Right renal pelvis (tissue), 4 donors: ENCODE measurements at places on chromosomes 1 and 21.

DNA sequence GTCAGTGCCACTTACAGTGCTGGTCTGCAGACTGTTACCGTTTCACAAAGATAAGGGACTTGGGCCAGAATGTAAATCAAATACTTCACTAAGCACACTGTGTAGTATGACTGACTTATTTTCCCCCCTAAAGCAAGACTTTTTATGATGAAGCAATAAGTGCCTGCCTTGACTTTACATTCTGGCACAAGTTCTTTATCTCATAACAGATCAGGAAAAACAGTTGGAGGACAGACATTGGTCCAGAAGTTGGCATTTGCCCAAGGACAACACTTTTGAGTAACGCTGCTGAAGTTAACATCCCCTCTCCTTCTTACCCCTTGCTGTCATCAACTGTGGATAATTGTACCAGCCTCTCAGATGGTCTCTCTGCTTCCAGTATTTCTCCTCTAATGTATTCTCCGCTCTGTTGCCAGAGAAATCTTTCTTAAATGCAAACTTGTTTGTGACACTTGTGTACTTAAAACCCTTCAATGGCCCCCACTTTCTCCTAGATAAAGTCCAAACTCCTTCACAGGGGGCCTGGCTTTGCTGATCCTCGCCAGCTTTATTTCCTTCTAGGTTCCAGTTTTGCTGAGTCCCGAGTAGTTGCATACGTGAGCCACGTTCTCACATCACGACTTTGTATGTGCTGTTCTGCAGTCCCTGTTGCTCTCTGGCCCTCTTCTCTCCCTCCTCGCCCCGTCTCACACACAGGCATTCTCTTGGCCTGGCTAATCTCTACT, 45.7 kb downstream of the S1PR1 start:
- no peak for DNase-seq

DNA sequence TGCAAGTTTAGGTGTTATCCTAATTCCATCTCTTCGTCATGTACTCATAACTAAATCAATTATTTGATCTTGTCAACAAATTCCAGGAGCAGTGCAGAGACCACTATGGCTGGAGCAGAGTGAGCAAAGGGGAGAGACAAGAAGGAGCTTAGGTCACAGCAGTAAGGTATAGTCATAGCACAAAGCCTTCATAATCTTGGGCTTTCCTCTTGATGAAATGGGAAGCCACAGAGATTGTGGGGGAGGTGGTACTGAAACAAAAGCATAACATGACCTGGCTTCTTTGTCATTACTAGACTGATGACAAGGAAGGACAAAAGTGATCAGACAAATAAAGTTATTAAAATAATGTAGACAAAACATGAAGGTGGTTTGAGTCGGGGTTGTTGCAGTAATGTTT, 60.1 kb upstream of the PTGS2 start:
- no peak for DNase-seq

GRCh38 chr1:228095938-228096337, 7.2 kb downstream of the C1orf35 start:
- no peak for DNase-seq

DNA sequence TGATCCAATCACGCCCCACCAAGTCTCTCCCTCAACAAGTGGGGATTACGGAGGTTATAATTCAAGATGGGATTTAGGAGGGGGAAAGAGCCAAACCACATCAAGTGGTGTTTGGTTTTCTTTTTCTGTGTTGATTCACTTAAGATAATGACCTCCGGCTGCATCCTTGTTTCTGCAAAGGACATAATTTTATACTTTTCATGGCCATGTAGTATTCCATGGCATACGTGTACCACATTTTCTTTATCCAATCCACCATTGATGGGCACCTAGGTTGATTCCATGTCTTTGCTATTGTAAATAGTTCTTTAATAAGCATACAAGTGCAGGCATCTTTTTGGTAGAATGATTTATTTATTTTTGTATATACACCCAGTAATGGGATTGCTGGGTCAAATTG, 162.5 kb upstream of the JUN start:
- DNase-seq: no peak

DNA sequence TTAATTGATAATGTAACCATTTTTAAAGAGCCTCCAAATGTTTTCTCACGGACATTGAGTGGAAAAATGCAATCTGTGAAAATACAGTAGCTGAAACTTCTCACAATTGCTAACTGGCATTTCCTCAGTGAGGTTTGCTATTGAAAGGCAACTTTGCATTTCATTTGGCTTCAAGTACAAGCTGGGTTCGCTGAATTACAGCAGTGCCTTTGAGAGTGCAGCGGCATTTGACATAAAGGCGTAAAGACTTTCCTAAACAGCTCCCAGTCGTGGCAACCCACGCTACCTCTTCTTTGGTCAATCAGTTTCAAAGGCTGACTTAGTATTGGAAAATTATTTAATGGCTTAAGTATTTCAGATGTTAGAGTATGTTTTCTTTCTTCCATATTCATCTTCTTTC, 39.3 kb upstream of the ZBTB18 start:
- no peak for DNase-seq

DNA sequence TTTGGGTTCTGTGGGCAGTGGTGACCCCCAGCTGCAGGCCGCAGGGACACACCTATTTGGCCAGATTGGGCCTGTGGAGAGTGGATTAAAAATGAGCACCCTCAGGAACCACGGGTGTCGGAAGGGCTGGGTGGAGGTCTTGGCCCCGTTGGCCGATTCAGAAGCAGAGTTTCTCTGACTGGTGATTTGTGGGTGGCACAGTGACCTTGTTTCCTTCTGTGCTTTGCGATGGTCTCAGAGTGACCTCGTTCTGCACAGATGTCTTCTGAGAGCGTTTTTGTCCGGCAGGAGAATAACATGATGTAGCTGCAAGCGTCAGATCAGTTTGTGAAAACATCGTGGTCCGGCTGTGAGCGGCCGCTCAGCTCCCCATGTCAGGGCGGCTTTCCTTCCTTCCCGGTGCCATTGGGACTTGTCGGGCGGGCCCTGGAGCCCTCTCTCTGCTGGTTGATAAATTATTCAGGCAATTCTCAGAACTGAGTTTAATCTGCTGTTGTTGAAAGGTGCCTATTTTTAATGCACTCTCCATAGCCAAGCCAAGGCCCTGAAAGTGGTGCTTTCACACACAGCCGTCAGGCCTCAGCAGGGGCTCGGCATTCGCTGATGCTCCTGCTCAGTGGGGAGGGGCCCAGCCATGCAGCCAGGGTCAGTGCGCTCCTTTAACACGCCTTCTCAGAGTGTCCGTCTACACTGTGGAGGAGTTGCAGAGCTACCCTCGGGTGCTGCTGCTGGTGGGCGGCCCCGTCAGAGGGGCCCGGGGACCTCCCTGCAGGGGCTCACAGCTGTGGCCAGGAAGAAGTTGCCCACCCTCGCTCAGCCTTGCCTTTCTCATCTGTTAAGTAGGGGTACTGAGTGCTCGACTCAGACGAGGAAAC, 26.8 kb downstream of the TRPM2 start:
- no peak for DNase-seq

DNA sequence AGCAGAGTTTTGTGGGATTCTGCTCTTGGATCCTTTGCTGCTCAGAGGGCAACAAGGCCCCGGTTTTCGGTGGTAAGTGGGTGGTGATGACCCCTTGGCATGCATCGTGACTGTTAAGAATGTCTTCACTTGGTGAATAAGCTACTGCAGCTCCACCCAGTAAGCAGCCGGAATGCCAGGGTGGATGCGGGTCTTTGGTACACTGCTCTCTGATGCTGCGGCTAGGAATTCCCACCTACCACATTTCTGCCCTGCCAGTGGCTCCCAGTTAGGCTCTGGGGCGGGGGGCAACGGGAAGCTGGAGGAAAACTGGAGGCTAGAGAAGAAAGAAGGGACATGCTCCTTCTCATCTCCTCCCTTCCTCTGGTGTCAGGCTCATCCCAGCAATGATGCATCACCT, 180.4 kb upstream of the GALNT2 start:
- DNase-seq: no peak

GRCh38 chr1:183000167-183000962, 22.9 kb upstream of the LAMC1 start:
- no peak for DNase-seq

DNA sequence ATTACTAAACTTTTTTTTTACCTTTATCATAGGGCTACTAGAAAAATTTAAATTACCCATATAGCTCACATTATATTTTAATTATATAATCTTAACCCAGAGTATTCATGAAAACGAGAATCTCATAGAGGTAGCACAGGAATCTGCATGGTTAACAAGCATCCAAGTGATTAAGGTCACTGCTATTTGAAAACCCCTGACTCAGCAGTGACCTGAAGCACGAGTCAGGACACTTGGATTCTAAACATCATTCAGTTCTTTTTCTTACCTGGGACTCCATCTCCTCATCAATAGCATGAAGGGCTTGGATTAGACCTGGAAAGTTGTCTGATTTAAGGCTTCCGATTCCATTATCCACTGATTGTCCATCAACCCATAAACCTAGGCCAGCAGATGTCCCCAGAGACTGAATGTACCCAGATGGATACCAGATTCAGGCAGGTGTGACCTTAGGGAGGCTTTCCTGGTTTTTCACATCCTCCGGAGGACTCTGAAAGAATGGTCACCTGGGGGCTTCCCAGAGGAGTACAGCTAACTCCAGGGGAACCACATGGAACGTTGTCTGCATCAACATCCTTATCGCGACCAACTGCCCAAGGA, 174.3 kb downstream of the SETD4 start:
- no peak for DNase-seq

DNA sequence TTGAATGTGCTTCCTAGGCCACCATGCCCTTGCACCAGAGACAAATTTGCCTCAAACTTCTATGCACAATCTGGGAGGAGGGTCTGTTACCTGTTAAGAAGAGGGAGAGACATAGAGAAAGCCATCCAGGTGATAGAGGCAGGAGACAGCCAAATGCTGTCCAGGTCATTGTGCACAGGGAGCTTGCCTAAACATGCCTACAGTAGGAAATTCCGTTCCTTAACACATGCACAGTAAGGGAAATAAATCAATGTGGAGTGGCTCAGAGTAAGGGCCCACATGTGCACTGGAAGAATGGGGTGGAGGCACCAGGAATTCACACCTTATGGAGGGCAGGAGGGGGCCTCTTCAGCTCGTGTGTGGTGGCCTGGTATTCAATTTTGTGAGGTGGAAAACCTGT, 19.5 kb upstream of the CREG1 start:
- no peak for DNase-seq

DNA sequence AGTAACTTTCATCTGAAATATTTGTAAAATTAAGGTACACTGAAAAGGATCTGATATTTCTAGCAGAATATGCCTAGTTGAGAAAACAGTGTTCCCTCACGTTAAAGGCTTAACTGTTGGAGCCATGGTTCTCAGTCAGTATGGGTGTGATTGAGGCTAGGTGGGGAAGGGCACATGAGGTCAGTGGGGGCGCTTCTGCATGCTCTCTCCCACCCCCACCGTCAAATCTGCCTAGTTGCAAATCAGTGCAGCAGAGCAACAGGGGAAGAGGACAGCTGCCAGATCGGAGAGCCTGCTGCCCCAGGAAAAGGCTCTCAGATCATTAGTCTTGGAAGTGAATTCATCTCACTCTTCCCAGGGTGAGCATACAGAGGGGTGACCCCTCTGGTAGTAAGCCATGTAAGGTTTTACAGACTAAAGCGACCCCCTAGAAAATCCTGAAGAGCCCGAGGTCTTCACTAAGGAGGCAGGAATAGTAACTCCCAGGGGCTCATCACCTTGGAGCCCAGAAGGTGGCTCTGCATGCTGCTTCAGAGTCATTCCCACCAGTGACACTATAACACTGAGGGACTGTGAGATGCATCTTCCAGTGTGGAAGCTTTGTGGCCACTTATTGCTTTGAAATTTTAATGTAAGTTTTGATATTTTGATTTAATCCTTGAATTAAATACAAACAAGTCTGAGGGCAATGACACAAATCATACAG, 83.1 kb upstream of the BARHL2 start:
- no peak for DNase-seq

- DNase-seq: no peak
Observed at GRCh38 chr1:29519788-29520110, 283.4 kb downstream of the PTPRU start.

DNA sequence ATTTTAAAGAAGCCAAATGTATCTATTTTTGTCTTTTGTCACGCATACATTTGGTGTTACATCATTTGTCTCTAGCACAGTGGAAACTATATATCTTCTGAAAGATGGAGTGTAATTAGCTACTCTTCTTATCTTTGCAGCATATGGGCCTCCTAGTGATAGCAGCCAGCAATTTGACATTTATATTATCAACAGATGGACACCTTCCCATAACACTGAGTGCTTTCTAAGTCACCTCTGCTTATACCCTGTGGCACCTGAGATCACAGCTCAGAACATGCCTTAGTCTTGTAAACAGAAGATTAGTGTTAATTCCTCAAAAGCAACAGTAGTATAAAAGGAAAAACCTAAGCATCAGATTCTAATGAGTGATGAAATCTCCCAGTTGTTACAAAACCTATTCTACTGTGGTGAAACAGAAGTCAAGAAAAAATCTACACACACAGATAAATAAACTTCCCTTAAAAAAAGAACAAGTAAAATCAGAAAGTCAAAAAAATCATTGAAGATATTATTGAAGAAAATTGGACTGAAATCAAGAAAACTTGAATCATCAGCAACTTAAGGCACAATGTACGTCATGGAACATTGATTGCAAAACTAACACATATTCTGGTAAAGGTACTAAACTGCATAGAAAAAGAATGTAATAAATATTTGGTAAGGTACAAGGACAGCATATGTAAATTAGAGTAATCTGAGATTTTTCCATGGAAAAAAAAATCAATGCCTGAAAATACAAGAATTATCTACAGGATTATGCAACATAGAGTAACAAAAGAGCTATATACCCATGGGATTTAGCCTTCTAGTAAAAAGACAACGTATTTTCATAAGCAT, 61.7 kb downstream of the KCNT2 start:
- DNase-seq: no peak

GRCh38 chr1:169576935-169577331, 9.3 kb downstream of the F5 start:
- DNase-seq: no peak

GRCh38 chr1:150420560-150421265, 56.8 kb downstream of the RPRD2 start:
- no peak for DNase-seq

GRCh38 chr1:46064708-46065107, 67.7 kb downstream of the PIK3R3 start:
- no peak for DNase-seq
